Stimulated activated CD4-positive, alpha-beta T cell treated with anti-CD3 and anti-CD28 coated beads, TNF-alpha, amount 100 ng/mL, for 4 hours (primary cell): ENCODE measurements at places on chromosomes 2 and 18.

GRCh38 chr2:151350579-151351195, 6.7 kb upstream of the TNFAIP6 start:
- DNase-seq = no peak

DNA sequence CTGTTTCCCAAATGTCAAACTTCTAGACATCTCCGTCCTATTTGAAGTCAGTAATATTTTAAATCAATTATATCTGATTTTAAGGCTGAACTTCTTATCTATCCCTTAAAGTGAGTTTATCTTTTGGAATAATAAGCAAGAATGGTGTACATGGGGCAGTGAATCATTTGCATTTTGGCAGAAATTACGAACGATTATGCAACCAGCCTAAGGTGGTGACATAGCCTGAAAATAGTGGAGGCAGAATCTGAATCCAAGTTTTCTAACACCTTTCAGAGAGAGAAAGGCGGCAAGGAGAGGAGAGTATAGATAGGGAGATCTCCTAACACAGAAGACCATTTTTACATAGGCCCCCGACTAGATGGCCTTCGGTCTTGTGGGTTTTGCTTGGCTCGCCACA, 10.7 kb downstream of the ZBTB14 start:
- DNase-seq = no peak

DNA sequence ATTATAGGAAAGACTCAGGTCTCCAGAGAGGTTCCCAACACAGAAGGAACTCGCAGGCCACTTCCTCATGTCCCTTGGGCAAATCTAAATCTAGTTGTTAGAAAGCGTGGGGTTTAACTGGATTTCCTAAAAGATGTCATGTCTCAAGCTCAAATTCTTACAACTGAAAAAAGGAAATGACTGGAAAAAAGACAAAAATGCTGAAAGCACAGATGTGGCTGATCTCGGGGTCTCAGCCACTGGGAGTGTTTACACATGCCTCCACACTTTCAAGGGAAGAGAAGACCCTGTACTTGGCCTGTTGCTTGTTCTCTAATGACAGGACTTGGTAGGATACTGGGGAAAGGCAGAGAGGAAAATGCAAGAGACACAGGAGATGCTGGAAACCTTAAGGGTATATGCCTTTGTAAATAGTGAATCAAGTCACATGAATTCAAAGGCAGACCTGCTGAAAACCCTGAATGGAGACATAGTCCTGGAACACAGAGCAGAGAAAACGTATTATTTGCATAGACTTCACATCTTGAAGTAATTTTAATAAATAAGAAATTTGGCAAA, 160.9 kb upstream of the MEIS1 start:
- no peak for DNase-seq

GRCh38 chr2:144015655-144016245, 504.2 kb downstream of the ZEB2 start:
- no peak for DNase-seq

DNA sequence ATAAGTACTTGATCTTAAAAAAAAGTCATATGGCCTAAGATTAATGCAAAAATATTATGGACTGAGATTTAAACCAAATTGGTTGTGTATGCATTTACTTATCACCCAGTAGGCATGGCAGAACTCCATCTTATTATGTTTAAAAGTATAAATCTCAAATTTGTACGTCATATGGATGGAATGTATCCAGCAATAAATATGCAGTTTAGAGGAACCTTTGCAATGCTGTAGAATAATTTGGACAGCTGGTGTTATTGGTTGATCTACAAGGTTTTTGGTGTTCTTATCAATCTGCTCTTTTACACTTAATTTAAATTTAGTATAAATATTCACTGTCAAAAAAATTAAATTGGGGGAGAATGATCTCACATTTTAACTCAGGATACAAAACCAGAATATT, 640.2 kb downstream of the SATB2 start:
- no peak for DNase-seq

DNA sequence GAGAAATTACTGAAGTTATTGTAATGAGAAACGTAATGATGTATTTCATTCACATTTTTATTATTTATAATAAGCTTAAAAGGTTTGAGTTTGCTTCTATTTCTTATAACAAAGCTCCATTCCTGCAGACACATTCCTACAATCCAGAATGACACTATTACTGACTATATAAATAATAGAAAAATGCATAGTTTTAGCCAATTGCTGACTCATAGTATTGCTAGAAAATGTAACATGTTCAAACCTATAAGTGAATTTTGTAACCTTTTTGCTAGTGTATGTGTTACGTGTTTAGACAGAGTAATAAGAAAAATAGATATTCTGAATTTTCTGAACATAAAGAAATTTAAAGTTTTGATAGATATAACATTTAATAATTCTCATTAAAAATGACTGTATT, 9.3 kb upstream of the VWC2L start:
- DNase-seq = no peak

GRCh38 chr2:72797740-72798139, 28.1 kb downstream of the EXOC6B start:
- DNase-seq = no peak

- DNase-seq = no peak
Measured at GRCh38 chr2:155679647-155680046, 652.9 kb downstream of the NR4A2 start.
